ENCODE measurements at places on chromosomes 1 and 21.

GRCh38 chr1:26538480-26539412 lies 9.2 kb downstream of the RPS6KA1 start:
- DNase-seq: no peak

- no peak for DNase-seq
These were observed 5.2 kb upstream of the FAM89A start for GRCh38 chr1:231045286-231045685.

GRCh38 chr1:246709835-246710234 lies 14.4 kb upstream of the SCCPDH start:
- DNase-seq: no peak

- no peak for DNase-seq
These were observed 8.7 kb upstream of the CD34 start for GRCh38 chr1:207919523-207920170.

DNA sequence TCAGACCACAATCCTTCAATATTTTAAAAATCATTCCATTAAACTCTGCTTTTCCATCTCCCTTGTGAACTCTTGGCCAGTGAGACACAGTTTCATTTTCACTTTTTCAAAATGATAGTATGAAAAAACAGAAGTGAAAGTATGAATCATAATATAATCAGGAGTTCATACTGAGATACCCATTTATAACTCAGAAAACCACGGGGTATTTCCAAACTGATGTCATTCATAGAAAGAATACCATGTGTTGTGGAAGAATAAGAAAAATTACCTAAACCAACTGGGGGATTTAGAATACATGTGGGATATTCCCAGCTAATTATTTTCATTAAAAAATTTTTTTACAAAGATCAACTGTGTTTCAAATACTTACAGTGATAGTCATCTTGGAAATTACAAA lies 149.9 kb downstream of the MRPL39 start:
- no peak for DNase-seq

DNA sequence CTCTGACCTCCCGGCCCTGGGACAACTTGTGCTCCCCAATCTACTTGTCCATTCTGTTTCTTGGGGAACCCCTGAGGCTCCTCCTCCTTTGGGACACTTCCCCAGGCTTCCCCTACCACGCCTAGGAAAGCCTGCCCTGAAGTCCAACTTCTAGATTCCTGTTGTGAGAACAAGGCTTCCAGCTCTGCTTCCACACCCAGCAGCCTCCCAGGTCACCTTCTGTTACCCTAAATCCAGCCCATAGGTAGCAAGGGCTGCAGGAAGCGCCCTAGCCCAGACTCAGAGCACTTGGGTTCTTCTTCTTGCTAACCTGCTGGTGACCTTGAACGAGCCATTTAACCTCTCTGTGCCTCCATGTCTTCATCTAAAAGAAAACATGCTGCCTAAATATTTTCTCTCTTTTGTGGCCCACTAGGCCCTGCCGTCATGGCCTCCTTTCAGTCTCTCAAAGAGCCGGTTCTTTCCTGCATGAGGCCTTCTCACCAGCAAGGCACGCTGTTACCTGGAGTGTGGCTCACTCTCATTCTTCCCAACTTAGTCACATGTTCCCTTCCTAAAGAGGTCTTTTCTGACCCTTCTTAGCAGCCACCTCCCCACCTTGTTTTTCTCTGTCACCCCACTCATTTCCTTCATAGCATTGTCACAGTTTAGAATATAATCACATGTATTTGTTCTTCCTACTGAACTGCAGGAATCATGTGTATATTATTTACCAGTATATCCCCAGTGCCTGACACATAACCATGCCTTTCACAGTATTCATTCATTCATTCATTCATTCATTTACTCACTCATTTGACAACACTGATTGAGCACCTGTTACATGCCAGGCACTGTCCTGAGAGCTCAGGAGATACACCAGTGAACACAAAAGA lies 1.4 kb downstream of the CAPN2 start:
- no peak for DNase-seq

- no peak for DNase-seq
These were observed 1.5 kb downstream of the SNX27 start for GRCh38 chr1:151613282-151613780.

DNA sequence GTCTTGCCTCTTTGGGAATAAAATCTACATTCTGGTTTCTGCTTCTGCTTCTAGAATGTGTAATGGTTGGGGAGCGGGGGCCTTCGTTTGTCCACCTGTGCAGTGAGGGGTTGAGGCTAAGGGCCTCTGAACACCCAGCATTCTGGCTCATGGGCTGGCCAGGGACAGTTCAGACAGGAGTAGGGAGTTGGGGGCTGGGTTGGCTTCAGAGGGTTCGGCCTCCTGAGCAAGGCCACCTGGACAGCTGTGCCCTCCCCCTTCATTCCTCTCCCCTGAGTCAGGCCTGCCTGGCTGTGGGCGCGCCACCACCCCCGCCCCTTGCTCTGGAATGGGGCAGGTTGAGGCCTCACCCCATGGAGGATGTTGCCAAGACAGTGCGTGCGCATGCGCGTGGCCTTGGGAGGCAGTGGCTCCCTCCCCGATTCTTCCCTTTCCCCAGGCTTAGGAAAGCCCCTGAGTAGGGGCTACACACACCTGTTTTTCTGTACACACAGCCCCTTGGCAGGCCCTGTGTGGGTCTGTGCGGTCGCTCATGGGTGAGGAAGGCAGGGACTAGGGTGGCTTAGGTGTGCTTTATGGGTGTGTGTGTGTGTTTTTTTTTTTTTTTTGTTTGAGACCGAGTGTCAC lies 57.0 kb downstream of the YARS1 start:
- no peak for DNase-seq

- DNase-seq: no peak
These were observed 36.4 kb downstream of the ITGB3BP start for GRCh38 chr1:63486629-63487028.

GRCh38 chr1:31027693-31028526 lies 37.6 kb downstream of the PUM1 start:
- DNase-seq: no peak

- DNase-seq: no peak
These were observed 28.1 kb downstream of the ADARB1 start for GRCh38 chr21:45102391-45102932.

DNA sequence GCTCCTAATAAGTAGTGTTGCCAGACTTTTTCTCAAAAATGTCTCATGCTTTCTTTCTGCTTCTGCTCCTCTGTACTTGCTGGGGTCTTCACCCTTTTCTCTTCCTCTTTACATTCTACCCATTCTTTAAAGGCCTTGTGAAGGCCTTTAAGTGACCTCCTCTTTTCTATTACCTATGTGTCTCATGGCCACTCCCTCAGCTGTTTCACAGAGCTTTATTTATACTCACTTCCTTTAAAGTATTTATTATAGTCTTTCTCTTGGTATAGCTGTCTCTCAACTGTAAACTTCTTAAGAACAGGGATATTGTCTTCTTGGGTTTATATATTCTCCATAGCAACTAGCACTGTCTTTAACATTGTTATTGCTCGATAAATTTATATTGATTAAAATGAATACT lies 792 bp downstream of the GOLPH3L start:
- no peak for DNase-seq

GRCh38 chr1:38502758-38503157 lies 356.8 kb downstream of the RRAGC start:
- DNase-seq: no peak

GRCh38 chr1:205986292-205986691 lies 16.9 kb downstream of the RAB7B start:
- DNase-seq: no peak

DNA sequence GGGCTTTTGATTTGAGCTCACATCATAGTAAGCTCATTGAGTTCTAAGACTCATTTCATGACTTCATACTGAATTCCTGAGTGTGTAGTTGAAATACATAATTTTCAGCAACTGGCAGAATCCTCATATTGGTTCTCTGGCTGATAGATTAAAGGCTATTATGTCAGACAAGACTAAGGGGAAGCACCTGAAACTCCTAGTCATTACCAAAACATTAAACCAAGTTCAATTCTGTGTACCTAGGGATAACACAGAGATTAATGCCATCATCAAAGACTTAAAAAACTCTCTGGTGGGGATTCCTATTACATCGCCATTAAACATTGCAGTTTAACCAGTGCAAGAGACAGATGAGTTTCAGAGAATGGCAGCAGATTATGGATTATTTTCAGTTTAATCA lies 339.1 kb downstream of the PTPRC start:
- DNase-seq: no peak

- DNase-seq: no peak
These were observed 14.0 kb upstream of the TBX15 start for GRCh38 chr1:119002028-119002686.

DNA sequence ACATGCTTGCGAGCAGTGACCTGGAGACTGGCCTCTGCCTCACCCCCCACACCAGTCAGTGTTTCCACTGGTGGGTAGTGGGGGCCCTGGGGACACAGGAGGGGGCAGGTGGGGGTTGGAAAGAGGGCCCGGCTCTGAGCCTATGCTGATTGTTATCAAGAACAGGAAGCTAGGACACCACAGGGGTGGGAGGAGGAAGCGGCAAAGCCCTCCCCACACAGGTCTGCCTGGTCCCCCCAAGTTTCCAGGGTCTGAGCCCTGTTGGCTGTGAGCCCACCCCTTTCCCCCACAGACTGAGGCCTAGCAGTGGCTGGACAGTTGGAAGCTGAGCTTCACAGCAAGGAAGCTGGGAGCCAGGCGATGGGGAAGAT lies 1.6 kb upstream of the PTPN7 start:
- DNase-seq: no peak

GRCh38 chr1:205980237-205980870 lies 22.8 kb downstream of the RAB7B start:
- DNase-seq: no peak
